ENCODE measurements at places on chromosomes 2 and 18.
A peak's percentile ranks its signal among the peaks of the same experiment; 100 is the strongest.

- DNase-seq = no peak
Measured at GRCh38 chr2:18611184-18611583, 21.8 kb upstream of the NT5C1B start.

DNA sequence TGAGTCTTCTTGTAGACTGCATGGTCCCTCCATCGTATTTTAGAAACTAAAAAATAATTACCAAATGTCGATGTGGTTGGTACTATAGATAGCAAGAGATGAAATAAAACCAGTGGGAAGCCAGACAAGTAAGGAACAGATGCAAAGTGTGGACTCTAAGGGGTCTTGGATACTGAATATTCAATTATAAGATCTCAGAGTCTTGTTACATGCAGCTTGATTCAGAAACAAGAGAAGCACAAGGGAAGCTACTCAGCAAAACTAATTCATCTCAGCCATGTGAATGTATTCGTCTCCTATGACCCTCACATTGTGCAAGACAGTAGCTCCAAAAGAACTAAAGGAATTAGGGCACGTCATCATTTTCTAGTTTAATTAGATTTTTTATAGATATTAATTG is 80.9 kb downstream of the CDH20 start:
- DNase-seq = no peak

DNA sequence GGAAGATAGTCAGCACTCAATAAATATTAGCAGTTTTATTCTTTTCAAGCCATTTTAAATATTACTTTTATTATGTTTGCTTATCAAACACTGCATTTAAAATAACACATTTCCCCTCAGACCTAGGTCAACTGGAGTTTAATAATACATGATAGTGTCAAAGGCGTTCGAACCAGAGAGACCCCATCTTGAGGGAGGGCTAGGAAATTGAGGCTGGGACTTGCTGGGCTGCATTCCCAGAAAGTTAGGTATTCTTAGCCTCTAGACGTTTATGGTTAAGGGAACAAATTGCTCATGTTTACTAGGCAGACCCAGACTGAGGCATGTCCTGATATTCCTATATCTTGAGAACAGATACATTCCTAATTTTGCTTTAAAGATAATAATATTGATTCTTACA is 426.5 kb downstream of the METTL4 start:
- DNase-seq = no peak

DNA sequence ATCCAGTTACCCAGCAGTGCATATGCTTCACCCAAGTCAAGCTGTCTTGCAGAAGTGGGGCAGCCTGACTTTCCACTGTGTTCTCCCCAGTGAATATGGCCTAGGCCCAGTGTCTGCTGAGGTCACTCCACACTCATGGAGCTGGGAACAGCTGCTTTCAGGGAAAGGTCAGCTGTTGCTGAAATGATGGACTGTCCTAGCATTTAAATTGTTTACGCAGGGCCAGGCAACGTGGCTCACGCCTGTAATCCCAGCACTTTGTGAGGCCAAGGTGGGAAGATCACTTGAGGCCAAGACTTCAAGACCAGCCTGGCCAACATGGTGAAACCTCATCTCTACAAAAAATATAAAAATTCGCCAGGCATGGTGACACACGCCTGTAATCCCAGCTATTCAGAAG is 86.5 kb downstream of the LIPG start:
- peak; percentile 41 for DNase-seq

- DNase-seq = no peak
Measured at GRCh38 chr2:136075476-136075875, 42.5 kb downstream of the CXCR4 start.

DNA sequence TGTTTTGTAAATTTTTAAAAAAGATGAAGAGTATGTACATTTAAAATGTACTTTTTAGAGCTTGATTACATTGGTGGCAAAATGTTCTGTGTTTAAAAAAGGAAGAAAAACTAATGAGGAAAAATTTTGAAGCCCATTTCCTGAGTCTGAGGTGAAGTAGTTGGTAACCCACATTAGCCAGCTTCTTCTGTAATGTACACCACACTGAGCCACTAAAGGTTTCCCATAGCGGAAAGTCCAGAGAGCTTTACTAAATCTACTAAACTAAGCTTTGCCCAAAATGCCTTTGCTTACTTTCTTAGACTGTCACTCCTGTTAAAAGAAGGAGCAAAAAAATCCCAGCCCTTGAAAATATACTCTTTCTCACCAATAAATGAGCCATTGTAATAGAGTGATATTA is 804.8 kb upstream of the ZEB2 start:
- DNase-seq = no peak

DNA sequence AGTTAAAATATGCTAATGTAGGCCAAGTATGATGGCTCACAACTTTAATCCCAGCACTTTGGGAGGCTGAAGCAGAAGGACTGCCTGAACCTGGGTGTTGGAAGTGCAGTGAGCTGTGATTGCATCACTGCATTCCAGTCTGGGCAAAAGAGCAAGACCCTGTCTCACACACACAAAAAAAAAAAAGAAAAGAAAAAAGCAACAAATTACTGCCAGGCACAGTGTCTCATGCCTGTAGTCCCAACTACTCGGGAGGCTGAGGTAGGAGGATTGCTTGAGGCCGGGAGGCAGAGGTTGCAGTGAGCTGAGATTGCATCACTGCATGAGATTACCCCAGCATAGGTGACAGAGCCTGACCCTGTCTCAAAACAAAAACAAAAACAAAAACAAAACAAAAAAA is 110.6 kb downstream of the PRELID3A start:
- DNase-seq = no peak

DNA sequence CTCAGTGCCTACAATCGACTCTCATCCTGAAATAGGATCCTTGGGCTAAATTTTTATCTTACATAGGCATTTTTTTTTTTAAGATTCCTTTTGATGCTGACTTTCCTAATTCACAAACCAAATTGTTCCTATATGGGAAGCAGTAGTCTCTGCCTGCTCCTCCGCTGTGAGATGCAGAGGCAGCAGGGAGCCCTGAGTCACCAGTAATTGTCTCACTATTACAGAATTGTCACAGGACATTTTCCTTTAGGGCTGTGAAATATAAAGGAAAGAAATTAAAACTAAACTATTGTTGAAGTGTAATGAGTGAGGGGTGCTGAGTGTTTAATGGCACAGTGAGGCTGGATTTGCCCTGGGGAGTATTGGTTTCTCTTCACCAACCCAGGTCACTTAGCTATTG is 63.8 kb downstream of the MYO3B start:
- DNase-seq = no peak

GRCh38 chr2:238685713-238686112 is 162.2 kb upstream of the TWIST2 start:
- no peak for DNase-seq

DNA sequence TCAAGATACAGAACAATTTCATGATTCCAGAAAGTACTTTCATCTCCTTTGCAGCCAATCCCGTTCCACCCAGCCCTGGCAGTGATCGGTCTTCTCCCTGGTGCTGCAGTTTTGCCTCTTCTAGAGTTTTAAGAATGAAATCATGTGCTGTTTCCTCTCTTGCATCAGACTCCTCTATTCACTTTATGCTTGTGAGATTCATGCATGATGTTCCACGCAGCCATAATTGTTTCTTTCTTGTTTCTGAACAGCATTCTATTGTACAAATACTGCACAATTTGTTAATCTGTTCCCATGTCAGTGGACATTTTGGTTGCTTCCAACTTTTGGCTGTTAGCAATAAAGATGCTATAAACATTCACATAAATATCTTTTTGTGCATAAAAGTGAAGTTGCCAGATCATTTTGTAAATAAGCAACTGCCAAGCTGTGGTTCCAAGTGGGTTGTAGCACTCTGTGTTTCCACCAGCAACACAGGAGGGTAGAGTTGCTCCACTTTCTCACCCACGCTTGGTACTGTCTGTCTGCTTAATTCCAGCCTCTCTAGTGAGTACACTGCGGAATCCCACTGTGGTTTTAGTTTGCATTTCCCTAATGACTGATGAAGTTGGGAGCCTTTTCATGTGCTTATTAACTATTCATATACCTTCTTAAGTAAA is 104.5 kb downstream of the TWIST2 start:
- no peak for DNase-seq

DNA sequence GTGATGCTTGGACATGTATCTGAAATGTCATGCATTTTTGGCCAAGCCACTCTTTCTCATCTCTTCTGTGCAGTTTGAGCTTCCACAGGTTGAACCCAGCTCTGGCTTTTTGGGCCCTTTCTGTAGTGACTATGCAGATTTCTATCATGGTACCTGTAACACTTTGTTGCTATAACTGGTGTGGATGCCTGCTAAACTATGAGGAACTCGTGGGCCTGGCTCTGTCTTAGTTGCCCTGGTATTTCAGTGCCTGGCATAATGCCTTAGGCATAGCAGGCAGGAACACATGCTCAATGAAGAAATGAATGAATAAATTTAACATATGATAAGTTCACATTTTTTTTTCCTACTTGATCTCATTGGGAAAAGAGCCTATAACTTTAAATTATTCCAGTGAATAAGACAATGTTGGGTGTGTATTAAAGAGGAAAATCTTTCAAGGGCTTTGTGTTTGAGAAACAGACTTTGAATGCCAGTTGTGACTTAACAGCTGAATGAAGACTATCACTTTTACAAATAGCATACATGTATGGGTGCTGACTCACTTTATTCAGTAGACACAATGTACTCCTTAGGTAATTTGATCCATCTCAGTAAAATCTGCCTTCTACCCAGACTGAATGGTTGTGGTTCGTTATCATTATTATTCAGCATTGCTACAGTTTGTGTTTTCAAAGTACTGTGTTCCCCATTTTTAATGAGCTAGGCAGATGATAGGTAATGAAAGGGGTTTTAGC is 86.4 kb upstream of the MAP4K3 start:
- no peak for DNase-seq

DNA sequence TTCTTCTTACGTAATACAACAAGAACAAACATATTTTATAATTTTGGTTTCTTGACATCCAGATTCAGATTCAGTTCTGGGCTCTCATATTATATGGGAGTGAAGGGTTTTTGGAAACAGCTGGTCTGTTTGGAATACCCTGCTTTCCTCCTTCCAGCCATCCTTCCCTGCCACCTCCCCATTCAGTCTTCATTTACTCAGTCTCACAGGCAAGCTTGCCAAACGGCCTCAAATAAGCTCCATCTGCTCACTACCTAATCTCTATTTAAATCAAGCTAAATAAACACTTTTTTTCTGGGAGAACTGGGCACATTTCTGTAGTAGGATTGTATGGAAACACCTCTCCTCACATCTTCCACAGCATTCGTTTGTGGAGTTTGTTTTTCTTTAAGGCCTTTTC is 147.5 kb downstream of the RND3 start:
- no peak for DNase-seq

DNA sequence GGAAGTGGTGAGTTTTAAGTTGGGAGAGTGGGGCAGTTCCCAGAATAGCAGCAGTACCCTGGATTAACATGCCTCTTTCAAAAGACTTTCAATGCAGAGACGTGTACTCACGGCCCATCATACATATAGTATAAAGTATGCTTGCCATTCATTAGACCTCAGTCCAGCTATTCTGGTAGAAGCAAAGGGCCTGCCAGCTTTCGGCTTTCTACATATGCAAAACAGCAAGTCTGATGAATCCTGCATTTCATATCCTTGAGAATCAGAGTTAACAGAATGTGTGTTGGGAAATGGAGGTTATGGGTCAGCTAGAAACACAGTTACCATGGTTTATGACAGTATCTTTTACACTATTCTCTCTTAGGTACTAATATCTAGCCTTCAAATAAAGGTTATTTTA is 27.5 kb downstream of the SATB2 start:
- DNase-seq = no peak

DNA sequence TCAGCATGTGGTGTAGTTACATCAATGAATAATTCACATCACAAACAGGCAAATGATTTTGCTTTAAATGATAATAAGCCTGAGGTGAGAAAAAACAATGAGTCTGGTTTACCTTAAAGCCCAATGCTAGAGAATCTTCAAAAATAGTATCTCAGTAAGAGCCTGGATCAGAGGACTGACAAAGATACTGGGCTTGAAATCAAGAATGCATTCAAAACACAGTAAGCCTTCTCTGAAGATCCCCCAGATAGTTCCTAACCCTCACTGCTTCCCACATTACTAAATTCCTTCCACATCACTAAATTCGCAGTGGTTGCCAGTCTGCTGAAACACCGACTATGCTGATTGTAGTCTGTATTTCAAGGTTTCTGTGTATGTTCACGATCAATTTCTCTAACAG is 514.9 kb downstream of the SUCLG1 start:
- no peak for DNase-seq

DNA sequence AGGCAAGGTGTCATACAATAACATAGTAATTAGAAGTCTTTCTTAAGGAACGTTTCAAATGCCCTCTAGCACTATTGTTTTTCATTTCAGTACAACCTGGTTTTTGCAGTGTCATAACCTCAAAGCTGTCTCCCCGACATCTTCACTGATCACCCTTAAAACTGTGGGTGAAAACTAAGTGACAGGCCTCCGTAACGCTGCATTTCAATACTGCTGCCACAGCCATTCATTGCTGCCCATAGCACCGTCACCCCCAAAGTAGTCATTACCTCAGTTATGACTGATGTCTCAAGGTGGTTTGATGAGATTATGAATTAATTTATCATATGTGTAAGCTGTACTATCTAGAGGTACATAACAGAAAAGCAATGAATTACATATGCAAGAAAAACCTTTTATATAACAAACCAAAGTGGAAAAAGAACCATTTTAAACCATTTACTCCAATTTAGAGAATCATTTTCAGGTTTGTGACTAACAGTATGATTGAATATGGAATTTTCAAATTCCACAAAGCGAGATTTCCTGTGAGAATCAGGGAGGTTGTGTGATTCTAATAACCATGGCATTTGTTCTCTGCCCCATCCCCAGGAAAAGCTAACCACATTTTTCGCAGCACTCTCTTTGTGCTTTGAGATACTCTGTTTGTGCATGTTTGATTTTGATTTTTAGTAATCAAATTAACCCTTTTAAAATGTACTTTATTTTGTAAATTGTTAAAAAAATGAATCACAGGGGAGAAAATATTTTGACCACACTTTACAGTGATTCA is 263.0 kb downstream of the PTGR3 start:
- no peak for DNase-seq

- no peak for DNase-seq
Measured at GRCh38 chr2:10654069-10654468, 35.7 kb downstream of the NOL10 start.

- DNase-seq = no peak
Measured at GRCh38 chr18:49722477-49722876, 90.9 kb downstream of the ACAA2 start.

GRCh38 chr18:79275992-79276391 is 119.7 kb upstream of the NFATC1 start:
- no peak for DNase-seq

DNA sequence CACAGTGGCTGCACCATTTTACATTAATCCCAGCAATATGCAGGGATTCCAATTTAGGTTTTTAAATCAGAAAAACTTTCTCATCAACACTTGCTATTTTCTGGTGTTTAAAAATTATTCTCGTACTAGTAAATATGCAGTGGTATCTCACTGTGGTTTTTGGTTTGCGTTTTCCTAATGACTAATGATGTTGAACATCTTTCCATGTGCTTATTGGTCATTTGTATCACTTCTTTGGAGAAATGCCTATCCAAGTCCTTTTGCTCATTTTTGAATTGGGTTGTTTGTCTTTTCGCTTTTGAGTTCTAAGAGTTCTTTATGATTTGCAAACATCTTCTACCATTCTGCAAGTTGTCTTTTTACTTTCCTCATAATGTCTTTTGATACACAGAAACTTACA is 62.1 kb upstream of the TCF7L1 start:
- DNase-seq = no peak

Data from left ventricle myocardium inferior (tissue), 1 donor.